ENCODE measurements at places on chromosomes 5 and 9.

- H3K4me3 ChIP-seq: no peak overlapping the region
- H3K27me3 ChIP-seq: no peaks in the 10 kb centered on the region
- peak; percentile 27 for DNase-seq
- no peak overlapping the region for H3K27ac ChIP-seq
- no peaks in the 10 kb centered on the region for H3K4me1 ChIP-seq
- no peaks in the 10 kb centered on the region for H3K36me3 ChIP-seq
These were observed 26.9 kb downstream of the GOLPH3 start for GRCh38 chr5:32147236-32147635.

- H3K27ac ChIP-seq: no peak overlapping the region
- H3K36me3 ChIP-seq: no peaks in the 10 kb centered on the region
- H3K27me3 ChIP-seq: no peaks in the 10 kb centered on the region
- H3K4me3 ChIP-seq: no peak overlapping the region
- H3K4me1 ChIP-seq: no peaks in the 10 kb centered on the region
These were observed 58.9 kb upstream of the CNTLN start for GRCh38 chr9:17075758-17076485.

GRCh38 chr5:61052882-61053281 is 107.9 kb downstream of the NDUFAF2 start:
- H3K27ac ChIP-seq: no peak overlapping the region
- no peaks in the 10 kb centered on the region for H3K27me3 ChIP-seq
- peak; percentile 9 for DNase-seq
- no peaks in the 10 kb centered on the region for H3K4me1 ChIP-seq
- no peaks in the 10 kb centered on the region for H3K36me3 ChIP-seq
- no peak overlapping the region for H3K4me3 ChIP-seq

- H3K36me3 ChIP-seq: peaks cover 5% of the 10 kb centered on the region
- H3K27me3 ChIP-seq: no peaks in the 10 kb centered on the region
- peak within 1 kb of the TSS; percentile 84 for H3K4me3 ChIP-seq
- DNase-seq: peak; percentile 100
These were observed at the start of gene TAF7 for GRCh38 chr5:141320225-141321169. TSS of gene TAF7 (minus strand) at chr5:141320784. CDS start at chr5:141320044, 740 bp downstream.

GRCh38 chr9:86601697-86602096 is 247.5 kb upstream of the TUT7 start:
- no peaks in the 10 kb centered on the region for H3K36me3 ChIP-seq
- H3K4me1 ChIP-seq: peaks cover 6% of the 10 kb centered on the region
- no peak overlapping the region for H3K4me3 ChIP-seq
- peak overlapping the region; percentile 99 for H3K27ac ChIP-seq
- no peaks in the 10 kb centered on the region for H3K27me3 ChIP-seq

DNA sequence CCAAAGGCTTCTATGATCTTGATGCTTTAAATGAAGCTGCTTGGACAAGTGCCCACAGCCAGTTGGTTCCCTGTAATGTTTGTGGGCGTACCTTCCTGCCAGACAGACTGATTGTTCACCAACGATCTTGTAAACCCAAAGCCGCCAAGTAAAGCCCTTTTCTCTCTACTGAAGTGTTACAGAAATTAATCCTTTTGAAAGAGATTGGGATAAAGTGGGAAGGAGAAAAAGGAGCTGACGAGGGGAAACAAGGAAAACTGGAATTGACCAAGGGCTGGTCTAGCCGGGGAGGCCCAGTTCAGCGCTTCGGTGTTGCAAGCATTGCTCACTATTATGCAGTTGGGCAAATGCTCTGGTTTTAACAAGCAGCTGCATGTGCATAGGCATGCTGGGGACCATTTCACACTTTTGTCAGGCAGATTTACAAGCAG is 53.2 kb downstream of the ZNF474 start:
- H3K36me3 ChIP-seq: no peaks in the 10 kb centered on the region
- H3K27me3 ChIP-seq: no peaks in the 10 kb centered on the region
- H3K4me3 ChIP-seq: no peak overlapping the region
- H3K27ac ChIP-seq: no peak overlapping the region
- no peaks in the 10 kb centered on the region for H3K4me1 ChIP-seq

GRCh38 chr5:82820188-82820587 is 257.0 kb downstream of the TMEM167A start:
- H3K27ac ChIP-seq: no peak overlapping the region
- H3K4me3 ChIP-seq: no peak overlapping the region
- no peak for DNase-seq
- no peaks in the 10 kb centered on the region for H3K27me3 ChIP-seq
- no peaks in the 10 kb centered on the region for H3K36me3 ChIP-seq

All from trophoblast cell (in vitro differentiated cells and primary cell).